Stimulated activated CD8-positive, alpha-beta memory T cell treated with anti-CD3 and anti-CD28 coated beads, Interleukin-4, amount 100 ng/mL, for 4 hours (primary cell): ENCODE measurements at places on chromosomes 5 and 9.
A peak's percentile ranks its signal among the peaks of the same experiment; 100 is the strongest.

GRCh38 chr5:119063579-119064379 lies 7.1 kb upstream of the DMXL1 start:
- no peak for DNase-seq

DNA sequence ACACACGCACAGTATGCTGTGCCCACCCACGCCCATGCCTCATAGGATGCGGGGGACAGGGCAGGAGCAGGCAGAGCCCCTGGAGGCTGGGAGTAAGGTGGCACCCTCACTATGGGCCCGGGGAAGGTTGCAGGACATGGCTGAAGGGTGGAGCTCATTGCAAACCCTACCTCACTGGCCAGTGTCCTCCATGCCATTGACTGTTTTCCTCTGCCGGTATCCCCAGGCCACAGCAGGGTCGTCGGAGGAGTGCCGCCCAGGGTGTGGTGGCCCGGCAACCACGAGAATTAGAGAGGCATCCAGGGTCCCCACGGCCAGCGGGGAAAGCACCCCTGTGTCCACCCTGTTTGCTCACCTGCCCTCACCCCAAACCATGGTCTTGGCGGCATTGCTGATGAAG lies 59.7 kb upstream of the FCN2 start:
- DNase-seq, result no peak

- no peak for DNase-seq
These were observed 121.7 kb downstream of the FOCAD start for GRCh38 chr9:20805766-20806165.

DNA sequence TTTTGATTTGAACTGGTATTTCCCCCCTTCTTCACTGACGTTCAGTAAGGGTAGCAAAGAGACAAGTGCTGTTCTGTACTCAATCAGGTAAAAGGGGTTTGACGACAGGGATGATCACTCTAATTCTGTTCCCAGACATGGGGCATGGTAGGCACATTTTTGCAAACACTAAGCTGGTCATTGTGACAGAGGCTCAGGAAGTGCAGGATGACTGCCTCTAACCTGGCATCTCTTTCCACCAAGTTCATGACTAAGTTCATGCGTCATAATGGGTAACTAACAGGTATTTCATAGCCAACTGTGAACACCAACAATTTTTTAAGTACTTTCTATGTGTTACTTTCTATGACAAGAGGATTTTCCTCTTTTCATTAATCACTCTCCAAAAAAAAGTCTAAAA lies 166.5 kb downstream of the MAPKAP1 start:
- no peak for DNase-seq

DNA sequence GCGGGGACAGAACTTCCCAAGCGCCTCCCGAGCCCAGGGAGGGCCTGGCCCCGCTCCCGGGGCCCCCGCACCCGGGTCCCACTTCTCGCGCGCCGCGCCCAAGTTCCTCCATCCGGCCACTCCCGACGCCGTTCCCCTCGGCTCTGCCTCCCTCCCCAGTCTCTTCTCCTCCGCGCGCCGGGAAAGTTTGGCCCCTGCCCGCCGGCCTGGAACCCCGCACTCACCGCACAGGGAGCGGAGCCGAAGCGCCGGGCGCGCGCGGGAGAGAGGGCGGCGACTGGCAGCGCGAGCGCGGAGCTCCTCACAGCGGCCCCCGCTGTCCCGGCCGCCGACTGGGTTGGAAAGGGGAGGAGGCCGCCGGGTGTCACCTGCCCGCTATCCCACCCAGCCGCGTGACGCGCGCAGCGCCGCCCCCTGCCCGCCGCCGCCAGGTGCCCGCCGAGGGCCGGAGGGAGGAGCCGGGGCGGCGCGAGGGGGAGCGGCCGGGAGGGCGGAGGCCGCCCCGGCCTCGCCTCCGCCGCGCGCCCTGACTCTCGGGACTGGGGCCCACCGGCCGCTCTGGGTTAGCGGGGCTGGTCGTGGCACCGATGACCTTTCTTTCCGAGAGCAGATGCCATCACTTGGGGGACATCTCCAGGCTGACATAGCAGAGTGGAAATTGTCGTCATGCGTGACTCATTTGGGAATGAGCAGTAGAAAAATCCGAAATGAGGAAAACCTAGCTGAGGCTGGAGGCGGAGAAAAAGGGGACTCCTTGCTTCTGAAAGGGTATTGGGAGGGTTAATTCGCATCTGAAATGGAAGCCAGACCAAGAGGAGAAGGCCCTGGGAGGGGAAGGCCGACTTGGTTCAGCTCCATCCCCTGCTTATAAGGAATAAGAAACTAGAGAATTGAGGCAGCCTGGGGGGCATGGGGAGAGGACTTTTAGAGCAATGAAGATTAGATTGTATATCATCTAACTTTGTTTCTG lies at the start of gene ELOVL7:
TSS of gene ELOVL7 (minus strand) at position 334 of the 970 bp plus-strand sequence. CDS start 56,872 bp downstream, outside the sequence.
- DNase-seq, result no peak

GRCh38 chr5:134503088-134503936 lies 22.2 kb upstream of the JADE2 start:
- DNase-seq, result peak; percentile 48

GRCh38 chr9:36336131-36336907 lies 63.8 kb downstream of the RNF38 start:
- no peak for DNase-seq

DNA sequence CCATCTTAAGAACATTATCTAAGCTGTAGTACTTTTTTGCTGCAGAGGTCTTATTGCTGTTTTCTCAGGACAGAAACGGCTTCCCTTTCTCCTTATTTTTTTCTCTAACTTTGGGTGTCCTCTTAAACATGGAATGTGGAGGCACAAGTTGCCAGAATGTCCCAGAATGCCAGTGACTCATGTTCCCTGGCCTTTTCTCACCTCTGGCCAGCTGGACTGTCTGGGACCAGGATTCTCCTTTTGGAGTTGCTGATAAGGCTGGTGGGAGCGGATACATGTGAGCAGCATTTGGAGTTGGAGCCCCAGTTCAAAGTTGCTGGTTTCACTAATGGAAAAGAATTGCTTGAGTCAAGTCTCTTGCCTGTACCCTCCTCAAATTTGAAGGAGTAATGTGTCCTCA lies 112.8 kb downstream of the ARHGAP26 start:
- DNase-seq, result no peak

GRCh38 chr5:88695232-88695631 lies 187.8 kb downstream of the MEF2C start:
- no peak for DNase-seq

- no peak for DNase-seq
These were observed 280.5 kb downstream of the NSG2 start for GRCh38 chr5:174325961-174326360.

GRCh38 chr9:120999317-120999716 lies 50.8 kb downstream of the C5 start:
- DNase-seq, result no peak

- DNase-seq, result no peak
These were observed 707 bp upstream of the ZFYVE16 start for GRCh38 chr5:80406980-80407734.

DNA sequence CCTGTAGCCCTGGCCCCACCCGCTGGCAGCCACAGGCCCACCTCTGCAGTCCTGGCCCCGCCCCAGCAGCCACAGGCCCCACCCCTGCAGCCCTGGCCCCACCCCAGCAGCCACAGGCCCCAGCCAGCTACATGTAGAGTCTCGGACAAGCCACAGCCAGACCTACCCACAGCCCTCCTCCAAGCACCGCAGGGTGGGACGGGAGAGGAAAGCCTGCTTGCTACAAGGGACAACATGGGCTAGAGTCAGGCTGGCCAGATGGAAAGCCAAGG lies 49.5 kb upstream of the SARDH start:
- no peak for DNase-seq

GRCh38 chr9:99109522-99109921 lies 4.6 kb downstream of the TGFBR1 start:
- no peak for DNase-seq

- DNase-seq, result no peak
These were observed 81.1 kb upstream of the SLC12A2 start for GRCh38 chr5:128002425-128002824.

- no peak for DNase-seq
These were observed 17.6 kb upstream of the NANS start for GRCh38 chr9:98038958-98039357.

GRCh38 chr5:178587763-178588611 lies 2.2 kb downstream of the COL23A1 start:
- no peak for DNase-seq

- no peak for DNase-seq
These were observed 321.0 kb upstream of the IRX4 start for GRCh38 chr5:2203774-2204173.

DNA sequence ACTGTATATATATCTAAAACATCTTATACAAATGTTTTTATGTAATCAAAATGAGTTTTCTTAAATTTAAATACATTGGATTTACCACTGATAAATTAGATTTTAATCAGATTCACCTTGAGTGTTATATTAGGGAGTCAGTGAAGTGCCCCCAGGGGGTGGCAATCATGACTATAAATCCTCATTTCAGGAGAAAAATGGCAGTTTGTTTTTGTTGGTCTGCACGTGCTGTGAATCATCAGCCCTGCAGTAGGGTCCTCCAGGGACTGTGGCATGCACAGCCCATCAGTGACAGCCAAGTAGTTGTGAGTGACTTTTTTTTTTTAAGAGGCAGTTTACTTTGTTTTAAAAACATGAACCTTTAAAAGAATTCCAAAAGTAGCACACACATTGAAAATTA lies 65.2 kb downstream of the ZSWIM6 start:
- no peak for DNase-seq

GRCh38 chr9:131539223-131539923 lies 6.0 kb upstream of the PRRT1B start:
- DNase-seq, result no peak

DNA sequence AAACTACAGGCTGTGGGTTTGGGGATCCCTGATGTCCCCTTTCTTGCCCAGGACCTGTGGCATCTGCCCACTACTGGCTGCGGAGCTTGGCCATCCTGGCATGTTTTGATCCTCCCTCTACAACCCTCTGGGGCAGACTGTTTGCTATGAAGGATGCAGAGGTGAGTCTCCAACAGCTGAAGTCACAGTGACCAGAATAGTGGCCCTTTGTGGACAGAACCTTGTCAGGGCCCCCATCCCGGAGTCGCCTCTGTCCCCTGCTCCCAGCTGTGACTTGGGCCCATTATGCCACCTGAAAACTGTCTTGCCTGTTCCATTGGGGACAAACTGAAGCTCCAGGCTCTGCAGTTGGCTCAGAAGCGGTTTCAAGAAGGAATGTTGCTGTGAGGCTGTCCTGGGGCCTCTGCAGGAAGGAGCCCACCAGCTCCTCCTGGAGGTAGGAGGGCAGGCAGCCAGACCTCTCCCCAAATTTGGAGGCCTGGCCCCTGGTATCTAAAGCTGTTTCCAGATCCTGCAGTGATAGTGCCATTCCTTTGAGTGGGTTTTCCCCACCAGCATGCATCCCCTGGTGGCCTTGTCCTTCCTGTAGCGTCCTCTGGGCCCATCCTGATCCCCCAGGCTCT lies 93.3 kb downstream of the BARX1 start:
- no peak for DNase-seq

DNA sequence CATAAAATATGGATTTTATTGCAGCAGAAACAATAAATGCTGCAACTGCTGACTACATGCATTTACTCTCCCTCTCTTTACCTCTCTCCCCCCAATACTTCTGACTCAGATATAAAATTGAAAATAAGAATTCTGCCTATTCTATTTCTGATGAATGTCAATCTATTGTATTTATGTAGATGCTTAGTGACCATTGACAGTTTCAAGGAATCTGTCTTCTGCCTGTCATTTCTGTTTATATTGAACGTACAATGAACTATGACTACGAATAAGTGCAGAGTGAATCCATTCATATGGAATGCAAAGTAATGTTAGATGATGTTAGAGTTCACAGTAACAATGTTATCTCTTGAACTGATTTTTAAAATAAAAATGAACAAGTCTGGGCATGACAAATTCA lies 898 bp downstream of the CDH10 start:
- DNase-seq, result no peak

GRCh38 chr5:176626876-176627236 lies 3.5 kb downstream of the SNCB start:
- no peak for DNase-seq

- no peak for DNase-seq
These were observed 26.3 kb downstream of the SLC6A3 start for GRCh38 chr5:1418921-1419280.

GRCh38 chr5:148014276-148014675 lies 49.5 kb upstream of the SPINK5 start:
- DNase-seq, result no peak

DNA sequence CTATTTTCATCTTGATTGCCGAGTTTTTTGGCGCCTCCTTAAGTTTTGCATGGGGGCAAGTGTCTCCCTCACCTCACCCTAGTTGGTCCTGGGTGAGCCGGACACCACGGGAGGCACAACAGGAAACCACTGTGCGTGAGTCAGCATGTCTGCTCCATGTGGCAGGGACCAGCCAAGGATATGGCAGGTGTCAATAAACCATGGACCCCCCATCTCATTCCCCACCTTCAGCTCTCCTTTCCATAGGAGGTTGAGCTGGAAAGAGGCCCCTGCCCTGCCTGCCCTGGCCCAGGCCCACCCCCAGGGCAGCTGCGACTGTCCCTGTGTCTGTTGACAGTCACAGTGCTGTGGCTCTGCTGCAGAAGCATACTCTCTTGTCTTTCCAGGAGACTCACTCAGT lies 3.1 kb downstream of the SPACA9 start:
- DNase-seq, result no peak

- DNase-seq, result no peak
These were observed 32.8 kb upstream of the SMAD5 start for GRCh38 chr5:136099870-136100269.

GRCh38 chr5:141121985-141122384 lies 367 bp downstream of the PCDHB4 start:
- no peak for DNase-seq

DNA sequence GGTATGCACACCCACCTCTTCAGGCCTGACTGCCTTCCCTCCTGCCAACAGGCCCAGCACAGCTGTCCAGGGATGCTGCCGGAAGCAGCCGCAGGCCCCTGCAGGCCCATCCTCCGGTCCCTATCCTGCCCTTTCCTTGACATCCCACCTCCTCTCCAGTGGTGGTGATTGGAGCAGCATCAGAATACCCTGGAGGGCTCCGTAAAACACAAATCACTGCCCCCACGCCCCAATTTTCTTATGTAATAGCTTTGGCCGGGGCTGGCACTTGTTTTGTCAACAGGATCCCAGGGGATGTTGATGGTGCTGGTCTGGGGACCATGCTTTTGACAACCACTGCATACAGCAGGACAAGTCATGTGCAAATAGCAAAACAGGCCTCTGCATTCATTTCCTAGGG lies 274.5 kb downstream of the GADD45G start:
- no peak for DNase-seq

GRCh38 chr5:62790348-62790747 lies 211.7 kb downstream of the LRRC70 start:
- DNase-seq, result no peak

GRCh38 chr5:88872971-88873370 lies 10.0 kb downstream of the MEF2C start:
- no peak for DNase-seq

DNA sequence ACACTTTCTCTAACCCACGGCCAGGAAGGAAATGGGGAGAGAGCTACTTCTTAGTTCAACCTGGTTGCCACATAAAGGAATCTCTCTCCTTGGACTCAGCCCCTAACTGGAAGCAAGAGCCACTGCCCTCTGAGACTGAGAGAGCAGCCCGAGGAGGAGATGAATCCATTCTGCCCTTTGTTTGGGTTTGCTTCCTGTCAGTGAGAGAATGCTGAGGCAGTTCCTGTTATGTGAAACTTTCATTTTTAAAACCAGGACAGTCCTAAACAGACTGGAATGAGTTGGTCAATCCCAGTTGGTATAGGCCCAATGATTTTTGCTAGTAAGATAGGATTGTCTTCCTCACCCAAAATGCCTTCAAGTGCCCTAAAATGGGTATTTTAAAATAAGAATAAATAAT lies 205.1 kb downstream of the NTRK2 start:
- no peak for DNase-seq

- no peak for DNase-seq
These were observed 785.3 kb upstream of the RIOK2 start for GRCh38 chr5:97968346-97968745.

GRCh38 chr9:129868023-129868871 lies 33.0 kb downstream of the USP20 start:
- DNase-seq, result no peak
